ENCODE measurements at places on chromosomes 2 and 18.
A peak's percentile ranks its signal among the peaks of the same experiment; 100 is the strongest.

DNA sequence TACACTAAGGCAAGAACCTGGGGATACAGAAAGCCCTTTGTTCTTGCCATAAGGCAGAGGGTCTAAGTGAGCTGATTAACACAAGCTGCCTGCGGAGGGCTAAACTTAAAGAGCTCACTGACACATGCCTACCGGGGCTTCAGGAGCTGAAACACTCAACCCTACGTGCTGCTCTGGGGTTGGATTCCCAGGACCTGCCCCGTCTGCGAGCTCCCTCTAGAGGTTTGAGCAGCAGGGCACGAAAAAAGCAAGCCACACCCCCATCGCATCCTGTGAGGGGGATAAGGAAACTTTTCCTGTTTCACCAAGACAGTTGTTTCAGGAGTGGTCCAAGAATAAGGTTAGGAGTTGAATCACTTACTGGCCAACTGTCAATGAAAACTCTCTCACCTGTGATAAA lies 562.1 kb downstream of the TMX3 start:
- peak; percentile 0 for DNase-seq

- DNase-seq, result no peak
Observed at GRCh38 chr18:21949326-21950015, 208.9 kb downstream of the MIB1 start.

DNA sequence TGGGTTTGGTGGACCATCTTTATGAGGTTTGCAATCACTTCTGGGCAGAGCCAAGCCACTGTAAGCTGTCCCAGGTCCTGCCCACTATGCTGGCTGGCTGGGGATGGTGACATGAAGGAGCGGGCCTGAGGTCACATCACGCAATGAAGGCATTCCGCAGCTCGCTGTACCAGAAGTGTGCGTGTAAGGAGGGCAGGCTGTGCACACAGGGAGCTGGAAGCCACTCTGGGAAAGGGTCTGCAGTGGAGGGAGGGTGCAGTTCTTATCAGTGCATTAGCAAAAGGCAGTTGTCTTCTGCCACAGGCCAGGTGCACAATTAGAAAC lies 16.7 kb upstream of the OTOS start:
- DNase-seq, result no peak

GRCh38 chr2:227503433-227504406 lies 31.8 kb downstream of the AGFG1 start:
- no peak for DNase-seq

- no peak for DNase-seq
Observed at GRCh38 chr2:68850524-68850923, 20.7 kb downstream of the BMP10 start.

- no peak for DNase-seq
Observed at GRCh38 chr2:199956062-199956380, 639 bp downstream of the MAIP1 start.

- DNase-seq, result no peak
Observed at GRCh38 chr18:34401775-34402174, 177.1 kb upstream of the NOL4 start.

- no peak for DNase-seq
Observed at GRCh38 chr2:99936065-99936464, 206.3 kb downstream of the AFF3 start.

DNA sequence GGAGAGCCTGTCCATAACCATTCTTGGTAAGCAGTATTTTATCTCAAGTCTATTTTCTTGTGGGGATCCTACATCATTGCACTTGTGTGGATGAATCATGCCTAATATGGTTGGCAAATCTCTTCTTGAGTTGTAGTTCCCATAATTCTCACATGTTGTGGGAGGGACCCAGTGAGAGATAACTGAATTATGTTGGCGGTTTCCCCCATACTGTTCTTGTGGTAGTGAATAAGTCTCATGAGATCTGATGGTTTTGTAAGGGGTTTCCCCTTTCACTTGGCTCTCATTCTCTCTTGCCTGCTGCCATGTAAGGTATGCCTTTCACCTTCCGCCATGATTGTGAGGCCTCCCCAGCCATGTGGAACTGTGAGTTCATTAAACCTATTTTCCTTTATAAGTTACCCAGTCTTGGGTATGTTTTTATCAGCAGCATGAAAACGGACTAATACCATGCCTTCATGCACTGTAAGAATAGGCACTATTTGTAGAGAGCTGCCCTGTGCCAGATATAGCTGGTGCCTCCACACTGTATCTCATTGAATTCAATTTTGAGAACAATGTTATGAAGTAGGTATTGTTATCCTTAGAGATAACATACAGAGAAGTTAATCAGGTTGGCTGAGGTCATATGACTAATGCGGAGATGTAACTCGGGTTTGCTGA lies 148.3 kb downstream of the PLCL1 start:
- DNase-seq, result peak; percentile 15

DNA sequence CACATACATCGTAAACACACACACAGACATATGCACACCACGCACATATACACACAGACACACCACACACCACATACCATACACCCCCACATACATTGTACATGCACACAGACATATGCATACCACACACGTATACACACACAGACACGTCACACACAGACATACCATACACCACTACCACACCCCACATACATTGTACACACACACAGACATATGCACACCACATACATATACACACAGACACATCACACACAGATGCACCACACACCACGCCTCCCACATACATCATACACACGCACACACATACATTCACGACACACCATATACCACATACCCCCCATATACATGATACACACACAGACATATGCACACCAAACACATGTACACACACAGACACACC lies 58.4 kb downstream of the KIF5C start:
- DNase-seq, result no peak

DNA sequence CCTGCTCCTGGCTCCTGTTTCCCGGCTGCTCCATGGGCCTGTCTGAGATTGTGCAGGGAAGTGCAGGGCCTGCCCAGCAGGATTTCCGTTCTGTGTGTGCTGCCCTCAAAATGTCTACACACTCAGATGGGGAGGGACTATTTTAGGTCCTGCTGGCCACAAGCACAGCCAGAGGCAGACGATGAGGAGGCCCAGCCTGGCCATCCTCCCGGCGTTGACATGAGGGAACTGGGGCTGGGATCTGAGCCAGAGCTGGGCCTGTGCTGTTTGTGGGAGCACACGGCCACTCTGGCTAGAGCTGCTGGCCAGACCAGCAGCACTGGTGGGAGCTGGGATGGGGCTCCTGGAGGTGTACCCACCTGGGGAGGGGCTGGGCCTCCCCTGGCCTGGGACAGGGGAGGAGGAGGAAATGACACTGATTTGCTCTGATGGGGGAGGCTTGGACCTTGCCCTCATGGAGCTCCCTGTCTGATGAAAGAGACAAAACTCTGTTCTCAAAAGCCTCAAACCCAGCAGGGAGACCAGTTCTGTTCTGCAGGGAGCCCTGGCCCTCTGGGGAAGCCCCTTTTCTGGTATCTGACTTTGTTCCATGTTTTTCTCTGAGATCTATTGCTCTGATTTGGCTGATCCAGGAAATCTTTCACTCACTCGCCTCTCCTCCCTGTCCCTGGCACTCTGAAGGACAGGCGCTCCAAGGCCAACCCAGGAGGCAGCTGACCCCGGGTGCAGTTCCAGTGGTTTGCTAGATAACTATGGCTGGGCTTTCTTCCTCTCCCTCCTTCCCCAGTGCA lies 161.8 kb downstream of the DYSF start:
- DNase-seq, result no peak

DNA sequence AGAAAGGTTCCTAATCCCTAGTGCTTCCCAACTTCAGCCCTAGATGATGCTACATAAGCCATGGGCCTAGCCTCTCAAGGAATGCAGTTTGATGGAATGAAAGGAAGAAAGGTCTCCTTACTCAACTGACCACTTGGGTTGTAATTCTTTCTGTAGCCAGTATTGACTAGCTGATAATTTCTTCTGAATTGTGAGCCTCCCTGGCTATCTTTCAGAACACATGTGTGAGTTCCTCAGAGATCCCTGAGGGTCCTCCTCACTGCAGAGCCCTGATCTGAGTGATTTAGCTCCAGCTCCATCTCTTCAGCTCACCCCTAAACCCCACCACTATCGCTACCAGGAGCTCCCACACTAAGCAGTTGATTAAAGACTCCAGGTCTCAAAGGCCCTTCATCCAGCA lies 31.5 kb downstream of the CFAP210 start:
- no peak for DNase-seq

All from activated CD4-positive, alpha-beta T cell treated with anti-CD3 and anti-CD28 coated beads, Interleukin-2, Interleukin-4, amounts not matched to agents 100 ng/mL and 50 ng/mL, durations not matched to agents 16 hours and 8 hours (primary cell).